ENCODE measurements at places on chromosomes 5 and 9.

DNA sequence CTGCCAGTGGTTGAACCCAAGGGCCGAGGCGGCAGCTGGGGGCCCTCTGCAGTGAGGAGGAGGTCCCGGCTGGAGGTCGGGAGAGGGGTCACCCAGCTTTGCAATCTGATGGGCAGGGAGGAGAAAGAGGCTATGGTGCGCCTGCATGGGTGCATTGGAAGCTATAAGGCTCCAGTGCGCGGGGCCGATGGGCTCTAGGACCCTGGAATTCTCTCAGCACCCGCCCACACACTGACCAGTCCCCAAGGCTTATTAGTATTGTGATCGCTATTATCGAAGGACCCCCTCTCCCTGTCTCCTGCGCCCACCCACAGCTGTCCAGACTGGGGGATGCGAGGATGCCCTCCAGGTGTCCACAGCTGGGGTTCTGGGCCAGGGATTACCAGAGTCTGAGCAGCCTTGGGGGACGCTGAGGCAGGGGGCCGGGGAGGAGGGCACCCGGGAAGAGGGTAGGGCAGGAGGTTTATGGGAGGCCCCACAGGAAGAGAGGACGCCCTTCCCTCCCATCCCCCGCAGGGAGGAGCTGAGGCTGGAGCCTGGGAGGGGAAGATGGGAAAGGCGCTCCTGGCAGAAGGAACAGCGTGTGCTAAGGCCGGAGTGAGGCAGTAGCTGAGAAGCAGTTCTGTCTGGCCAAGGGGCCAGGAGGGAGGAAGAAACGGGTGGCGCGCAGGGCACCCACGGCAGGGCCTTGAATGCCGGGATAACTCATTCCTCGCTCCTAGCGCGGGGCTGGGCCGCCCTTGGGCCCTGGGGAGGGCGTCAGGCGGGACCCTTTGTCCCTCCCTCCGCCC, 24.2 kb downstream of the C9orf50 start:
- no peak for DNase-seq

GRCh38 chr5:4953576-4953975, 186.6 kb upstream of the ADAMTS16 start:
- DNase-seq: no peak

GRCh38 chr5:149628221-149628620, 46.9 kb downstream of the ARHGEF37 start:
- no peak for DNase-seq

DNA sequence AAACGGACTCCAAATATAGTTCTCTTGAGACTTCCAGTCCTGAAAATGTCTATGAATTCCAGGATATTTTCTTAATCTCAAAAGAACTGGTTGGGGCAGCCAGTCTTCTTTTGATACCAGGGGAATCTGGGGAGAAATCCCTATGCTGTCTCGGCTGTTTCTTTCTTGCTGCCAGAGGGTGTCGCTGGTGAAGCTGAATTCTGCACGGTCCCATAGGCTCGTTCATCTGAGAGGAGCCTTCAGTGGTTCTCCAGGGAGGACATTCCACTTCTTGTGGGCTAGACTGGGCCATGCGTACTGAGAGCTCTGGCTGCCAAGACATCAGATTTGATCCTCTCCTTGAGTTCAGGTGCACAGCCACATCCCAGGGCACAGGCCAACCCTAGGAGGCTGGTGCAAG, 155.0 kb upstream of the CLINT1 start:
- DNase-seq: no peak

GRCh38 chr5:145978708-145979107, 42.3 kb downstream of the SH3RF2 start:
- DNase-seq: no peak

GRCh38 chr5:73522989-73523388, 24.7 kb downstream of the BTF3 start:
- DNase-seq: no peak

- DNase-seq: no peak
Observed at GRCh38 chr9:135253305-135254004, 166.0 kb downstream of the OLFM1 start.

- no peak for DNase-seq
Observed at GRCh38 chr5:89315286-89316100, 432.5 kb upstream of the MEF2C start.

DNA sequence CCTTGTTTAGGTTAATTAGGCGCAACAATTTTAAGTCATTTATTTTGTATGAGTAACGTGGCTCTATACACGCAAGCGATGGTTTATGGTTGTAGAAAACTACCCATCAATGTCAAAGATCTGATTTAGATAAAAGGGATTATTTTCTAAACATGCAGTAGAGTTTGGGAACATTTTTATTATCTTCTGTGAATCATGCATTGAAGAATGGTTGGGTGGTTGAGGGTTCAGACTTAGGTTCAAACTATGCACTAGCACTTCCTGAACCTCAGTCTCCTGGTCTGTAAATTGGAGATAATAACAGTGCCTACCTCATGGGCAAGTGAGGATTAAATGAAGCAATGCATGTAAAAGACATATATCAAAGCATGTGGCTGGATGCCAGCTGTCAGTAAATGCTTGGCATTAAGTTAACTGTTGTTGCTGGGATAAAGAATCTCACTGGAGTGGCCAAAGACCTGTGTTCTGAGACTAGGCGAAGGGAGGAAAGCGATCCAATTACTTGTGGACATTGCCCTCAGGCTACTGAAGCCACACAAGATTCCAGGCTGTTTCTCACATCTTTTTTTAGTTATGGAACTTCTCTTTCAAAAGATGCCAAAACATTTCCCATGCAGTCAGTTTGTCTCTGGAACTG, 1.1 kb upstream of the OTULINL start:
- no peak for DNase-seq

DNA sequence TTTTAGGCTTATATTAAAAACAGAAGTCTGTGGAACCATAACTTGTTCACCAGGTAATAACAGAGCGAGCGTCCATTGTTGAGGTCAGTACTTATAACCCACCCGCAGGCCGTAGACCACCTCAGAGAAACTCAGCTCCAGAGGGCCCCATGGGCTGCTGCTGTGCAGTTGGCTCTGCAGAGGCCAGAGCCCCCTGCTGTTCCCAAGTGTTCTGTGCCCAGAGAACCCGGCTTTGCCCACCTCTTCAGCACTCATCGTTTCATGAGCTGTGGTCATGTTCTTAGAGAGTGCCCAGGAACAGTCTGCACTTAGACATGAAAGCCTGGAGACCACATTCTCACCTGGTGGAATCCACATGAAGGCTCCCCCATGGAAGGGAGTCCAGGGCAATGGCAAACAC, 50.4 kb upstream of the SLC2A8 start:
- DNase-seq: no peak

DNA sequence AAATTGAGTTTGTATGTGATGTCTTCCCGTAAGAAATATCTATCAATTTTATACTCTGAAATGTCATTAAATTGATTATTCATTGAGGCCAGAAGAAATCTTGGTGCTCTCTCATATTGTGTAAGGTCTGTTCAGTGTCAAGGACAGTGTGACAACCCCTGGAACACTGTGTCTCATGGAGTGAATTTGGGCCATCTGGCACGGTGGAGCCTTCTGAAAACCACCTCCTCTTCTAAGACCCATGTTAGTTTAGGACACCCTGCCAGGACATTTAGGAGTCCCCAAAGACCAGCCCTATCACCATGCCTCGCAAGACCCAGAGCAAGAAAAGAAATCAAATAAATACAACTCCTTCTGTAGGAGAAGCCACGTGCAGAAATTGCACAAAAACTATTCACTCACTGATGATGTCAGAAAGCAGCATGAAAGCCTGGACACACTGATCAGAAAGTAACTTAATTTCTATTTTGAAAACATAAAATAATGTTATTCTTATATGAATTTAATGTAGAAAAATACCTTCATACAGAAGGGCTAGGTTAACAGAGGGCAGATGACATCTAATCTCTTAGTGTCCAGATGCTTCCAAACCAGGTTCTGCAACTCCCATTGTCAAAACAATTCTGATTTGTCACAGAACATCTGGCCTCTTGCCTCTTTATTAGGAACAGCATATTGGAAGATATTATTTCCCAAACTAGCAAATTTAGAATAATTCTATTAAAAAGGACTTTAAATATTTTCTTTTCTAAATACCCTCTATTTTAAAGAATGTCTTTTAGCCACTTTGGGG, 298.8 kb downstream of the NR2F1-AS1 start:
- DNase-seq: no peak

- no peak for DNase-seq
Observed at GRCh38 chr5:86974955-86975354, 292.7 kb upstream of the RASA1 start.

- DNase-seq: no peak
Observed at GRCh38 chr5:67032921-67033664, 163.5 kb downstream of the CD180 start.

GRCh38 chr5:150500905-150501304, 7.0 kb upstream of the NDST1 start:
- no peak for DNase-seq

GRCh38 chr9:112819635-112820496, 69.3 kb downstream of the SNX30 start:
- no peak for DNase-seq

GRCh38 chr5:74685979-74686631, 1.1 kb downstream of the HEXB start:
- no peak for DNase-seq

- DNase-seq: no peak
Observed at GRCh38 chr9:98168153-98168780, 24.2 kb downstream of the CORO2A start.

DNA sequence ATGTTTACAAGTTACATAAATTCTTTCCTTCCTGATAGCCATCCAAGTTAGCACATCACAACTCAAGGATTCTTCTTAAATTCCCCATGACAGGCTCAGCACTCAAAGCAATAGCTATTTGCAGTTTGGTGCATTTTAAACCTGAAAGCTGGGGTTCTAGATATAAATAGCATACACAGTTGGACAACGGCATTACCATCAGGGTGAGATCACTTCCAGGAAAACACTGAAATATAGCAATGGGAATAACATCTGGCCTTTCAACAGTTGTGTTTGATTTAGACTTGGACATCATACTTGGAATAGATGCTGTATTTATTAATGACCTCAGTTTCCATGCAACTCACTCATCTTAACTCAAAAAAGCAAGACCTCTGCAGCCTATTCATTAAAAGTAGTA, 24.7 kb upstream of the LECT2 start:
- DNase-seq: no peak

DNA sequence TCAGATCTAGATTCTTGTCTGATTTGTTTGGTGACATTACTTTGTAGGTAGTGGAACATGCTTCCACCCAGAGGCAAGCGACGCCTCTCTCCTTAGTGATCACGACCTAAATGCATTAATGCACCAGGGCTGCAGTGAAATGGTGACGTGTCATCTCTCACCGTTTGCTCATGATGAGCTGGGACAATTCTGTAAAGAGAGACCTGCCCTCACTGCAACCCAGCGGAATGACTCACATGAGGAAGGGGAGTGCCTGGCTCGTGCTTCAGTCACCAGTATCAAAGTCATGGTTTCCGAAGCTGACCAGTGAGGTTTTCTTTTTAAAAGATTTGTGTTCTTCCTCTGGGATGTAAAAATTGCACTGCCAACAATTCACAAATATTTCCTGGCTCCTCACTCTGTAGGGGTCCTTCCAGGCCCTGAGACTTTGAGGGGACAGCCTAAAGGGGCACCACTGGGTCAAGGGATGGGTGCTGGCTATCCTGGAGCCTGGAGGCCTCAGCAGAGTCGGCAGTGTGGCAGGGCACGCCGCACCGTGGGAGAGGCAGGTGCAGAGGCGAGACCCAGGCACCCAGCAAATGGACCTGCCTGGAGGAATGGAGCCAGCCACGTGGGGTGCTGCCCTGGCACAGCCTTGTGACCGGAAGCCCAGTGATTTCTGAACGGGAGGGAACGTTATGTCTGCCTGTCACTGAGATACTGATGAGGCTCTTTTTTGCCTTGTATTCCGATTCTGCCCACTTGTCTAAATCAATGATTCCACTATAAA, 17.3 kb downstream of the QSOX2 start:
- DNase-seq: no peak

DNA sequence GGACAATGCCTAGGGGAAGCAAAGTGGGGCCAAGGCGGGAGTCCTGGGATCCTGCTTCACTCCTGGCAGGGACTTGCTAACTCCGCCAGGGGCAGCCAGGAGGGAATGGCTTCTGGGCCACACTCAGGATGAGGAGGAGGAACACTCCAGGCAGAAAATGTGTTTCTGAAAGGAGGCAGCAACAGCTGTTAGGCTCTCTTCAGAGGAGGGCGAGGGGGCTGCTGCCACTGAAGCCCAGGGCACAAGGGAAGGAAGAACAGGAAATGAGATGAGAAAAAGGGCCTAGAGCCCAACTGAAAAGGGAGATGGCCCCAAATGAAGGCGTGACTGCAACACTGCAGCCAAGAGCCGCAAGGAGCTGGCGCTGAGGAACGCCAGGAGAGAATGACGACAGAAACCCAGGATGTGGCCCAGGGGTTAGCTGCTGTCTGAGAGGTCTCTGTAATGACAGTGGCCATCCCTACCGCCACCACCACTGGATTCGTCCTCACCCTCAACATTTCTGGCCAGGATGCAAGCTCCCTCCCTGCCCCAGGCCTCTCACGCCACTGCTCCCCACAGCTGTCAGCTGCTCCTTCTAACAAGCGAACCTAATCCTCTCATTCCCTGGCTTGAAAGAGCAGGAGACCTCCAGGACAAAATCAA, 15.8 kb downstream of the PSMB7 start:
- DNase-seq: no peak

GRCh38 chr5:114948363-114948762, 221.3 kb downstream of the TRIM36 start:
- no peak for DNase-seq

GRCh38 chr9:70462300-70462699, 47.8 kb upstream of the KLF9 start:
- DNase-seq: no peak

DNA sequence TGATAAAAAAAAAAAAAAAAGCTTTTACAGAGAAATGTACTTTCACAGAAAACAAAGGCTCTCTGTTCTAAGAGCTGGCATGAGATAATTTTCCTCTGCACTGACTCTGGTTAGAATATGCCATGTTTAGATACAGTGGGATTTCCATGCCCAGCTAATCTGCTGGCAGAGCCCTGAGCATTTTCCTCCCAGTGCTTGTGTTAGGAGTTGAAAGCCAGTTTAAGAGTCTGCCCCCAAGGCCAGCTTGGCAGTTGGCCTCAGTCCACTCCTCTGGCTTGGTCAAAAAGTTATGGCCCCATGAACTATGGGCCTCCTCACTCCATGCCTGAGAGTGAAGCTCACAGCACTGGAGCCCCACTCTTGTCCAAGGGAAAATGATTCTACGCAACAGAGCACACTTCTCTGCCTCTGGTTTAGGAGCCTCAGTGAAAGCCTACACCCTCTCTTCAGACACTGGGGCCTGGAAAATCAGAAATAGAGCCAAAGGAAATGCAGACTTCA, 21.9 kb downstream of the MOCS2 start:
- no peak for DNase-seq

- no peak for DNase-seq
Observed at GRCh38 chr9:108681851-108682590, 173.8 kb downstream of the ACTL7B start.

- DNase-seq: no peak
Observed at GRCh38 chr5:136129445-136129844, 3.2 kb upstream of the SMAD5 start.

GRCh38 chr5:101306391-101307137, 403.5 kb upstream of the ST8SIA4 start:
- no peak for DNase-seq

Measured in stimulated activated CD8-positive, alpha-beta memory T cell treated with anti-CD3 and anti-CD28 coated beads, Interleukin-7, amount 100 ng/mL, for 1 hour (primary cell).